8988T (cell line): ENCODE measurements at places on chromosomes 1 and 21.

- no peak for DNase-seq
Observed at GRCh38 chr1:55076356-55076755, 37.0 kb downstream of the PCSK9 start.

DNA sequence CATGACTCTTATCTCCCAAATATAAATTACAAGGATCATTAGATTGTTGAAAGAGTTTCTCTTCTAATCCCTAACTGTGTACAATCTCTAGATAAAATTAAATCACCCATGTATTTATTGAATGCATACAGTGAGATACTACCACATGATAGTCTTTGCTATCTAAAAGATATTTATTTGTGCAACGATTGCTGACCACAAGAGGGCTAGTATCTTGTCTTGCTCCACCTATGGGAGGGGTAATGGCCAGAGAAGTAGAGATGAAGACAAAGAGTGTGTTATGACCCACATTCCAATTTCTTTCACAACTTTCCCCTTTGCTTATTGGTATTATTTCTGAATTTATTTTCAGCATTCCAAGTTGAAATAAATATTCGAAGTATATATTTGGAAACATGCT lies 13.7 kb downstream of the PYHIN1 start:
- DNase-seq, result no peak

DNA sequence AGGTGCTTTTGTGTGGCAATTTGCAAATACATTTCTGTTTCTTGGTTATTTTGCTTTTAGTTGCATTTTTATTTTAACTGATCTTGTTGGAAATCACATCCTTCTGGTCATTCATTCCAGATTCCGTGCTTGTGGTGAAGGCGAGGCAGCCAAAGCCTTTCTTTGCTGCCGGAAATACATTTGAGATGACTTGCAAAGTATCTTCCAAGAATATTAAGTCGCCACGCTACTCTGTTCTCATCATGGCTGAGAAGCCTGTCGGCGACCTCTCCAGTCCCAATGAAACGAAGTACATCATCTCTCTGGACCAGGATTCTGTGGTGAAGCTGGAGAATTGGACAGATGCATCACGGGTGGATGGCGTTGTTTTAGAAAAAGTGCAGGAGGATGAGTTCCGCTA lies 34.8 kb upstream of the CD101 start:
- DNase-seq, result no peak

DNA sequence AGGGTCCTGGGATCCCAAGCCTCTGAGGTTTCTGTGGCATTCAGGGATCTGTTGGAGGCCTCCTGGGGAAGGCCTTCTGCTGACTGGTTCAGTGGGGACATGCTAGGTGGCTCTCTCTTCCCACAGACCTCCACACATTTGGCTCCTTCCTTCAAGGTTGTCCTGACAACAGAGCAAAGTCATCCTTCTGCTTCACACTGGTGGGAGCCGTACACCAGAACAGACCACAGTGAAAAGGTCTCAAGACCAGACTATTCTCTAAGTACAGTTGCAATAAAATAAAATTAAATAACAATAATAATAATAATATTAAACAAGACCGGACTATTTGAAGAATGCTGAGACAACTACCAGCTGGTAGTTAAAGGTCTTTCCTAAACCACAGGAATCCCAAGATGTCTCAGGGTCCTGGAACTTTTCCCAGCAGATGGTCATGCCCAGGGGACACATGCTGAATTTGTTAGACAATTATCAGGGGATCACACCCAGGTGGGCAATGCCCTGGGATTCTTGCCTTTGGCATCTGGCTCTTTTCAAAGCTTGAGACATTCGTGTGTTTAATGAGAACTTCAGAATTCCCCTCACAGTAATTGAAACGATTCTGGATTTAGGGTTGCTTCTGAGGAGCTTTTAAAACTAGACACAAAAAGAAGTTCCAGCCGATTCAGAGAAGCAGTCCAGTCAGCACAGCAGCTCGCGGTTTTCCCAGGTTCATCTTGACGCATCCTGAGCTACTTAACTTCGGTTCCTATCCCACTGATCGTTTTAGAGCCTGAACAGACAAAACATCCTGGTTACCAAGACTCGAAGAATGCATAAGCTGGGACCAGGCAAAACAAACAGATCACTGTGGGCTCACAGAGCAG lies 22.9 kb downstream of the HTR1D start:
- no peak for DNase-seq

- no peak for DNase-seq
Observed at GRCh38 chr1:230818901-230819300, 49.4 kb downstream of the C1orf198 start.

GRCh38 chr1:64539781-64540218 lies 69.9 kb downstream of the CACHD1 start:
- no peak for DNase-seq
